A549 treated with GW870086 at 1 μM for 4 hours (cell line): ENCODE measurements at places on chromosomes 5 and 9. TPM values are rescaled to one million over a fixed set of nuclear protein-coding genes. Genes with fewer than 3 reads are reported as not detected.

PSD2 gene
- 0.06 TPM in 1 of 5 replicates, not detected in the others for total RNA-seq

CDX1 gene
- not detected in 5 replicates for total RNA-seq

IARS1 gene
- 96.4 to 110 TPM (median 105 TPM) in 5 replicates for total RNA-seq

SNCAIP gene
- not detected in 5 replicates for total RNA-seq

KLF9 gene
- total RNA-seq = 1.8 to 3.2 TPM (median 2.8 TPM) in 5 replicates

NRARP gene
- total RNA-seq = 1.9 to 4.6 TPM (median 4.1 TPM) in 5 replicates

IL5 gene
- not detected in 5 replicates for total RNA-seq

C1QTNF3 gene
- 0.26 TPM in 1 of 5 replicates, not detected in the others for total RNA-seq

ZFP37 gene
- 1.3 to 2.5 TPM (median 2.0 TPM) in 5 replicates for total RNA-seq

LCN15 gene
- total RNA-seq = not detected in 5 replicates

SPINK13 gene
- not detected in 5 replicates for total RNA-seq

PCDHGC5 gene
- total RNA-seq = 0.05 to 0.06 TPM in 2 of 5 replicates, not detected in the others

LMX1B gene
- 1.3 to 1.8 TPM (median 1.3 TPM) in 5 replicates for total RNA-seq

ORM2 gene
- total RNA-seq = not detected in 5 replicates

CBY3 gene
- not detected in 5 replicates for total RNA-seq

INSYN2B gene
- 0.37 to 0.71 TPM (median 0.39 TPM) in 5 replicates for total RNA-seq

PCDHB9 gene
- 0.05 TPM in 1 of 5 replicates, not detected in the others for total RNA-seq

GLRA1 gene
- total RNA-seq = not detected in 5 replicates

SPOCK1 gene
- 8.6 to 26.5 TPM (median 17.0 TPM) in 5 replicates for total RNA-seq

OR1N2 gene
- total RNA-seq = not detected in 5 replicates

NPR2 gene
- total RNA-seq = 4.7 to 7.4 TPM (median 5.5 TPM) in 5 replicates

F2RL1 gene
- total RNA-seq = 220 to 283 TPM (median 272 TPM) in 5 replicates

LCP2 gene
- total RNA-seq = 0.08 TPM in 1 of 5 replicates, not detected in the others
